Inflammatory macrophage treated with lipopolysaccharide for 1 hour (primary cell): ENCODE measurements at places on chromosomes 7 and 10.

DNA sequence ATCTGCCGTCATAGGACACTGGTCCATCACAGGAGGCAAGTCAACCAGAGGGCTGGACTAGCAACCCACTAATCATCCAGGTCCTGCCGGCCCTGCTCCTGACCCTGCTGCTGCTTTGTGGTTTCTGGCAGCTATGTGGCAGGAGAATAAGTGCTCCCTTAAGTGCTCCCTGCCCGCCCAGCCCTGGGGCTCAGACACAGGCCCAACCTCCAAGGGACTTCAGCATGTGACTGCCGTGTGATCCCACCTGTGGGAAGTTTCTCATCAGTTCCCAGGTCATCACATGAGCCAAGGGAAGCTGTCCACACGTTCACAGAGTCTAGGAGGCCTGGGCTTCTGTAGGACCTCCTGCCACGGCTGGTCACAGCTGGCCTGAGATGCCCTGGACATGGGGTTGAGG, 34.2 kb upstream of the ZNF488 start:
- DNase-seq = no peak

DNA sequence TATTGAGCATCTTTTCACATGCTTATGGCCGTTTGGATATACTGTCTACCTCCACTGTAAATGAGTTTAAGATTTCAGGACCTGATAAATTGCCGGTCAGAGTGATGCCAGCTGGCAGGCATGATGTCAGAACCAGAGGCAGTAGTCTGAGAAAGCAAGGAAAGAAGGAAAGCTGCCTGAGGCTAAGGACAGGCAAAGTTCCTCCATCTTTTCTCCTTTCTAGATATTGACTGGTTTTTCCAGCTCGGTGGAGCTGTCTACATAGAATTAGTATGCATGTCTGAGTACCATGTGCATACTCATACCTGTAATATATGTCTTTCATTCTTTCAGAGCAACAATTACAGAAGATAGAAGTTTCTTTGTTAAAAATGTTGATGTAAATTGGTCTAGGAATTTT, 52.3 kb downstream of the CDCA7L start:
- no peak for DNase-seq

DNA sequence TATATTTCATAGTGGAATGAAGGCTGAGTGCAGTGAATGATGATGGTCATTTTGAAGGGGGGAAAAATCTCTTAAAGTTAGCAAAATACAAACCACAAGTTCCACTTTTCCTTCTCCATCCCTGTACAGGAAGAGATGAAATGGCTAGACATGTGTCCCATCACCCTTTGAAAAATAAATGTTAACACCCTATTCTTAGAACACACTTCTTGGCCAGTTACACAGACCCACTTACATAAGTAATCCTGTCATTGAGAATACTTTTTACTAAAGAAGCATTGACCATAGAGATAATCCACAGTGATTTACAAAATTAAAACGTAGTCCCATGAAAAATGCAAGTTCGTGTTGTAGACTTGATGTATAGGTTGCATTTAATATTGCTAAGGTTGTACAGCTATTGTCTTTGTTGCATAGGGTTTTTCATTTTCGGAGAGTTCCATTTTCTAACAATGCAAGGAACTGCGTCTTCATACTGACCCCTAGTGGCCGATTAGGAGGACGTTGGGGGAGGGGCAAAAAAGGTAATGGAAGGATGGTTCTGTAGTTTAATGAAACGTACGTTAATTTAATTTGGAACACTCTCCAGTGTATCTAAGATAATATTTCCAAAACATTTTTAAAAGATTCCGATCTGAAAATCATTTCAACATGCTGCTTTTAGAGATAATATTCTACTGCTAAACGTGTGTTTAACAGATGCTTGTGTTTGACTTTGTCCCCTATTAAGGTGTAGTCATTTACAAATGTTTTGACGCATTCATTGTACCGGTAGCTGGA, 60.9 kb downstream of the ARMC3 start:
- DNase-seq = peak; percentile 91

GRCh38 chr10:112778579-112778978, 171.5 kb upstream of the TCF7L2 start:
- no peak for DNase-seq

GRCh38 chr7:121372376-121373010, 23.6 kb downstream of the FAM3C start:
- no peak for DNase-seq

GRCh38 chr10:72088889-72089575, 681 bp upstream of the SPOCK2 start:
- DNase-seq = peak; percentile 8

DNA sequence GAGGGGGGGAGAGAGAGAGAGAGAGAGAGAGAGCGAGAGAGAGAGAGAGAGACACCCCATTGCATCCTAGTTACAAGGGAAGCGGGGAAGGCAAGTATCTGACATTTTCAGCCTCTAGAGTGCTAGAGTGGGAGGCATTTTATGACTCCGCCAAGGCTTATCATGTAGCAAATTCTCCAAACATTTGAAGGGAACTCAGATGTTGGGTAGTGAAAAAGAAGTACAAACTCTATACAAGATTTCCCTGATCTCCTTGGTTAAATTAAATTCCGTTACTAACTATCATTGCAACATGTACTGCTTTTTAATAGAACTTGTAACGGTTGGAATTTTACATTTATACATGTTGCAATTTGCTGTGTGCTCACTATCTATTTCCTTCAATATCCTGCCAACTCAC, 83.4 kb upstream of the FAM3C start:
- no peak for DNase-seq

- DNase-seq = peak; percentile 8
These were observed 80.8 kb upstream of the MKX start for GRCh38 chr10:27826369-27826768.

GRCh38 chr10:63105225-63106110, 27.7 kb upstream of the NRBF2 start:
- peak; percentile 65 for DNase-seq

DNA sequence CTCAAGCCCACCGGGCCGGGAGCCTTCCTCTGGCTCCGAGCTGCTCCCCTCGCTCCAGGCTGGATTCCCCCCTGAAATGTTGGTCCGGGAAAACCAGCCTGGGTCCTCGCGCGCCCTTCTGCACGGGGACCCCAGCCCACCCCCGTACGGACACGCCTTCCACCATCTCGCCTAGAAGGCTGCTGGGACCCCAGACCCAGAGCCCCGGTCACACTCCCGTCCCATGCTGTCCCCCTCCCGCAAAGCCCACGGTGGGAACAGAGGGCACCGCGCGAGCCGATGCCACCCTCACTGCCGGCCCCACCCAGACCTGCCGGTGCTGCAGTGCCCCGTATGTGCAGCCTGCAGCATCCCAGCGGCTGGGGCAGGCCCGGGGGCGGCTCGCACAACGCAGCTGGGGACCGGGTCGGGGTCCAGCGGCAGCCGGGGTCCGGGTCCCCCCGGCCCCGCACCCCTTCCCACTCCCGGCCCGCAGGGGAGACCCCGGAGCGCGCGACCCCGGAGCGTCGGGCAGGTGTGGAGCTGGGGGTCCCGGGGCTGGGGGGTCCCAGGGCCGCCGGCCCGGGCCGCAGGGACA, 871 bp downstream of the SPOCK2 start:
- no peak for DNase-seq

DNA sequence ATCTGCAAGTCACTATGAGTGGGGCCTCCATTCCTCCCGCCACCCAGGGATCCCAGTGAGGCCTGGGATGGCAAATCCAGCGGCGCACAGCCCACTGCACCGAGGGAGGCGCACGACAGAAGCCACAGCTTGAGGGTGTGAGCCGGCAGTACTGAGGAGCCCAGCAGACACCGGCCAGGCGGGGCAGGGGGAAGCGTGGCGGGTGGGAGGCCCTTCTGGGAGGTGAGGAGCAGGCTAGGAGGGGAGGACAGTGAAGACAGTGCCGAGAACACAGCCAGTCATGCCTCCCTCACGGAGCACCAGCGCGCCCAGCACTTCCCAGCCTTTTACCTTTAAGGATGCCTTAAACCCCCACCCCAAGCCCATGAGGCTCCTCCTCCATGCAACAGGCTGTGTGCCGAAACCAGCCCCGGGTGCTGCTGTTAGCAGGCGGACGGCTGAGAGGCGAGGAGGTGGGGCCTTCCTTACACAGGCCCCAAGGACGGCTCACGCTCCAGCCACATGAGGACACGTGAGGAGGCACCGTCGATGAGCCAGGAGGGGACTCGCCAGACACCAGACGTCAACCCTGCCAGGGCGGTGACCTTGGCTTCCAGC, 258.5 kb downstream of the PTPRN2 start:
- no peak for DNase-seq

DNA sequence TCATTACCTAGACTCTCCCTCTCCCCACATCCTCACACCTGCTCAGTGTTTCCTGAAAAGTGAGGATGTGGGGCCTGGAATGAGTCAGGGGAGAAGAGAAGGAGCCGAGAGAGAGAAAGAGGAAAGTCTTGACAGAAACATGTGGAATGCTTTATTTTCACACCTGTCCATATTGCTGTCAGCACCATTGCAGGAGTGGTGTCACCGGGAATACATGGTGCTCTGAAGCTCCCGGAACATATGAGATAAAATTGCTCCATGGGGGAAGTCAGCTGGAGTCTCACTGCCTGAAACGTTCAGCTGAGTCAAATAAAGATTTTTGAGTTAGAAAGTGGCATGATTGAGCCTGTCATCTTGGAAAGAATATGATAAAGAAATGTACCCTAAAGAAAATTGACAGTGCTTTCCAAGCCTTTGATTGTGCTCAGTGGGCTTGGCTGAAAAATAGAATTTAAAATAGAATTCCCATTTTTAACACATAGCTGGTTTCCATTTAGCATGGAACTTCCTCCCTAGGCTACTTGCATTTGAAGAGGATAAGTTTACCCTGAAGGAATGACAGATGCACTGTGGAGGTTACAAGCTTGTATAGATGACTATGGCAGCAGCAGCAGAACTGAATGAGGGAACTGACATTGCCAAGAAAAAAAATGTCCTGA, 182.4 kb downstream of the PCLO start:
- DNase-seq = no peak

DNA sequence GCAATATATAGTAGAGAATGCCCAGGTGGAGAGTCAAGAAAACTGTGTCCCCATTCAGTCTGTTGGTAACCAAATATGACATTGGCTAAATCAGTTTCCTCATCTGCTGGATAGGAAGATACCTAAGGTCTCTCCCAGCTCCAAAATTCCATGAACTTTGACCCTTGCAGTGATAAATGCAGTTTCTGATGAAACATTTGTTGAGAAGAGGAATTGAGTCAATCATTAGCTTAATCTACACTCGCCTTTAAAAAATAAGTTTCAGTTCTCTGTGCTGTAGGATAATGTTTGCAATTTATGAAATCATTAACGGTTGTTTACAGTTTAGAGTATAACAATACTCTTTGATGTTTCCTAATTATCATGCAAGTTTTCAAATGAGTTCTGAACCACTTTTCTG, 38.0 kb upstream of the SLC25A13 start:
- DNase-seq = peak; percentile 1

DNA sequence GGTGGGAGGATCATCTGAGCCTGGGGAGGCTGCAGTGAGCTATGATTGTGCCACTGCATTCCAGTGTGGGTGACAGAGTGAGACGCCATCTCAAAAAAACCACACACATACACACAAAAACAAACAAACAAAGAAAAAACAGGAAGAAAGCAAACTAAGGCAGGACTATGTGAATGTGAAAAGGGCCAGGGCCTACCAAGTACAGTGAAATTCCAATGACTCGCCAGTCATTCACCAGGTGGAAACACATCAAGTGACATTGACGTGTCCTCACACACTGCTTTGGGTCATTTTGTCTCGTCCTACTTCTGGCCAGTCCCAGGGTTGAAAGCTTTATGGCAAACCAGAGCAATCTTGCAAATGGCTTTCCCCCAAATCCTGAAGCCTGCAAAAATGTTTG, 79.9 kb downstream of the HIP1 start:
- DNase-seq = no peak

DNA sequence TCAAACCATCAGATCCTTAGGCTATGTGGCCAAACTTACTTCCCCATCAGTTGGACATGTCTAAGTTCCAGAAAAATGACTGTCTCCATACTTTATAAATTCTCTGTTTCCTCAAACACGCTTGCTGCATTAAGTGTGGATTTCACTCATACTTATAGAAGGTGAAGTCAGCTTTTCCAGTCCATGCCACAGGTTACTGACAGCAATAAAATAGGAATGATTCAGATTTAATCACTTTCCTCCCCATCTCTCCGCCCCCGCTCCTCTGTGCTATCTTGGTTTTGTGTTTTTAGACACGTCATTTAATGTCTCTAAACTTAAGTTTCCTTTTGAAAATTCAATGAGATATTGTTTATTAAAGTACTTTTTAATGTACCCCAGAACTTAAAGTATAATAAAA, 1098.0 kb upstream of the C7orf33 start:
- no peak for DNase-seq

- no peak for DNase-seq
These were observed 48.3 kb upstream of the NRBF2 start for GRCh38 chr10:63084690-63085382.

- no peak for DNase-seq
These were observed 341.9 kb downstream of the TNS3 start for GRCh38 chr7:47239931-47240421.

GRCh38 chr10:99560277-99561126, 27.8 kb downstream of the NKX2-3 start:
- DNase-seq = peak; percentile 84

DNA sequence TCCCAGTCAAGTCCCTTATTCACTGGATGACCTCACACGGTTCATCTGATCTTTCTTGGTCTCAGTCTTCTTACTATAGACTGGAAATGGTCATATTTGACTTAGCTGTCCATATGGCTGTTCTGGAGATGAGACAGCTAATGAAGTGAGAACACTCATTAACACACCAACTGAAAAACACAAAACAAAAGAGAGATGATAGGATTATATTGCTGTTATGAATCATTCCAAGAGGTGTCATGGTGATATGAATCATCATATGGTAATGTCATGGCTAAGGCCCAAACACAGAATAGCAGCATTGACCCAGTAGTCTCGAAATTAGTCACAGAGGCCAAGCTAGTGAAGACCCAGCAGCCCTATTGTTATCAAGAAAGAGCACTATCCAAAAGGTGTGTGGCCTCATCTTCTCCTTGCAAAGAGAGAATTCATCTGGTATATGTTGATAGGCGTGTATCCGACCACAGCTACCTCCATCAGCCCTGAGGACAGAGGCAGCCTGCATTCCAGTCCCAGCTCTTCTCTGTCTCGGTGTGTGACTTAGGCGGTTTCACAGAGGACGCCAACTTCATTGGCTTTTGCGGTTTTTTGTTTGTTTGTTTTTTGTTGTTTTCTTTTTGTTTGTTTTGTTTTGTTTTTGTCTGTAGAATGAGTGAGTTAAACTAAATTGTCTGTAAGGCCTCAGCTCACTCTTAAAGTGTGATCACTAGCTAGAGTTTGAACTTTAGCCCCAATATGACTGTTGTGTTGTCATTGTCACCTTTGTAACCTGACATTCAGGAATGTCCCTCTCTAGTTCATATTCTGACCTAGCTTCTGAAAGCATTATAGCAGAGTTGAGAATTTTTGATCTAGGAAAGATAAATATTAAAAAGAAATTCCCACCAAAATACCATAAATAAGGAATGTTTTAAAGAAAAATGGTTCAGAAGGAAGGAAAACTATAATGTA, 97.4 kb upstream of the PDCD4 start:
- no peak for DNase-seq

DNA sequence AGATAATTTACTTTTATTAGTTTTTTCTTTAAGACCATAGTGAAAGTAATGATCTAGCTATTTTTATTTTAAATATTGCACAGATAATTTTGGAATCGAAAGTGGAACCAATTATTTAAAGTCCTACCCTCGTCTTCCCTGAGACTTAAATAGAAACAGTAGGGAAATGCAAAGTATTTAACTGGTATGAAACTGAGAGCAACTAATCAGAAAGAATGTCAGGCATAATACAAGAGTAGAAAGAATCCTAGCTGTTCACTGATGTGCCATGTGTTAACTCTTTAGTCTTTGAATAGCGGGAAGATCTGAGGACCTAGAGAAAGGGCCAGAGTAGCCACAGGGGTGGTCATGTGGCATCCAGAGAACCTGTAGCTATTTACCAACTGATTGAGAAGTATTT, 630.0 kb downstream of the NRG3 start:
- no peak for DNase-seq
